ENCODE measurements at places on chromosomes 6 and 20.

DNA sequence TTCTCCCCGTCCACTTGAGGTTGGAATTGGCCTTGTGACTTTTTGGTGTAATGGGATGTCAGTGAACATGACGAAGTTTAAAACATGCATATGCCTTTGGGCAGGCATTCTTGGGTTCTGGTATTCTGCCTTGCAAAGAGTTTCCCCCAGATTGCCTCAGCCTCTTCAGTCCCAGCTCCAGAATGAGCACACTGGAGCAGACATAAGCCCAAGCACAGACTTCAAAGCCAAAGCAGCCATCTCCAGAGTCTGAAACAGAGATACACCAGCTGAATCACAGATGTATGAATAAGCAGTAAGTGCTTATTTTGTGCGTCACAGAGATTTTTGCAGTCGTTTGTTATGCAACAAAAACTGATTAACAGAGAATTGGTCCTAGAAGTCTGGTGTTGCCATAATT lies 546.0 kb downstream of the FRK start:
- no peak for DNase-seq

DNA sequence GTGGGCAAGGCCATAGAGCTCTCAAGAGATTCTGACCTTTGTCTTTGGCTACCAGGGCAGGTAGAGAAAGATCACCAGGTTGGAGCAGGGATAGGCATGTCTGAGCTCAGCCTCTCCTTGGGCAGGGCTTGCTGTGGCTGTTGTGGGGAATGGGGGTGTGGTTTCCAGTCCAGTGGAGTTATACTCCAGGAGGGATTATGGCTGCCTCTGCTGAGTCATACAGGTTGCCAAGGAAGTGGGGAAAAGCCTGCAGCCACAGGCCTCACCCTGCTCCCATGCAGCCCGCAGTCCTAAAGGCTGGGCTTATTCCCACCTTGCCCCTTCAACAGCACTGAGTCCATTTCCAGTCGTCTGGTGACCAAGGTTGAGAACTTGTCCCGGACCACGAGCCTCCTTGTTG lies 21.9 kb downstream of the MEP1A start:
- DNase-seq, result no peak

DNA sequence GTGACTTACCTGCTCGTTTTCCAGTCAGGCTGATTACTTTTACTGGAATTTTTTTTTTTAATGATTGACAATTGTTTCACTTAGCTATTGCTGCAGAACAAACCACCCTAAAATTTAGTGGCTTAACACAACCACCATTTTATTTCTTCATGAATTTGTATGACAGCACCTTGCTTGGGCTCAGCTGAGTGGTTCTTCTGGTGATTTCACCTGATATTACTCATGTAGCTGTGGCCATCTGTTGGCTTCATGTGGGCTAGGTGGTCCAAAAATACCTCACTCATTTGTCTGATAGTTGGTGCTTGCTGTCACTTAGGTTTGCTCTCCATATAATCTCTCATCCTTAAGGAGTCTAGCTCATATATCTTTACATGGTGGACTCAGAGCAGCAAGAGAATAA lies 5.3 kb downstream of the ISM1 start:
- no peak for DNase-seq

DNA sequence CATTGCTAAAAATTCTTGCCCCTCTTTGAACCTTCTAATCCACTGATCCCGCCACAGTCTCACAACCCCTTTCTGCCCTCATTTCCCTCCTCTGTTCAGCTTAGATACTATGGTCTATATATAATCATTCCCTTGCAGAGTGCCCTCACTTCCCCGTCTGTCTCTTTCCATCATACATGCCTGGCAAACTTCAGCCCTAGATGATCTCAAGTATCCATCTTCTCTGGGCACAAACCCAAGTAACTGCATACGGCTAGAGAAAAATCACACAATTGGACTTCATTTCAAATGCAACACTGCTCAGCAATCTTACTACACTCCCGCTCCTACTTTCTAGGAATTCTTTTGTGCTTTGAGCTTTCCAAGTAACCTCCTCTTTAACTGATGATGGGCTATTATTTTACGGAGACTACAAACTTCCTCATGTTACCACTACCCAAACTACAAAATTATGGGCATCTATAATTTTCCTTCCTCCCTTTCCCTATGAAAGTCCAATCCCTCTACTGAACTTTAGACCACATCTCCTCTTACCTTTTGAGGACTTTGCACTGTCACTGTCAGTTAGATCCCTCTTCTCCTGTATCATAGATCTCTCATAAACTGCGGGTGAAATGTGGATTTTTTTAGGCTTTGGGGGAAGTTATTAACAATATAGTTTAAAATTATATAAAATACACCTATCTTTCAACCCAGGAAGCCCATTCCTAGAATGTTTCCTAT lies 135.6 kb downstream of the BTBD9 start:
- DNase-seq, result no peak

DNA sequence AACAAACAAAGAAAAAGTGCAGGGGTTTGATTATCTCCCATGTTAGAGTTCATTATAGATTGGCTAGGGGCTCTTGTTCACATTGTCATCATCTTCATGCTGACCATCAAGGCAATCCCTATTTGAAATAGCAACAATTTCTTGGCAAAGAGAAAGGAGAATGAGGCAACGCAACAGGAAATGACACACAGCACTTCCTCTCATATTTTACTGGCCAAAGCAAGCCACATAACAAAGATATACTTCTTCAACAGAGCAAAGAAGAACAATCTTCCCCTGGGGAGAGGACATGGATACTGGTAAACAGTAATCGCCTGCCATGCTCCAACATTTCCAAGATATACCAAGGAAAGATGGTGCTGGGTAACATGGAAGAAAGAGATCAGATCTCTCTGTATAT lies 29.8 kb downstream of the EPM2A start:
- DNase-seq, result no peak

GRCh38 chr20:50120935-50121693 lies 8.2 kb upstream of the UBE2V1 start:
- DNase-seq, result peak; percentile 14

DNA sequence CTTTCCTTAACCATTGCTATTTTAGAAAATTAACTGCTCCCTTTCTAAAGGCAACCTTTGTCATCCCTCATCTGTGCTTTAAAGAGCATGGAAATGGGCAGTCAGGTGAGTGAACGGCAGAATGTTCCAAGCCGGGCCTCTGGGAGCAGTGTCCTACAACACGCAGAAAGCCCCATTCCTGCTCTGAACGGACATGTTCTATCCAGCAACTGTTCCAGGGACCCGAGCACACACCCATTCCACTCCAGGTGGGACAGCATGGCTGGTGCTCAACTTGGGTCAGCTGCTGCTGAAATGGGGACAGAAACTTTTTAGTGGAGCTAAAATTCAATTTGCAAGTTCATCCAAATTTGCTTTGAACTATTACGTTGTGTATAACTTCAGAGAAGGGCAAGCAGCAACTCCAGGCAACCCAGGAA lies 26.7 kb downstream of the DIDO1 start:
- DNase-seq, result no peak

DNA sequence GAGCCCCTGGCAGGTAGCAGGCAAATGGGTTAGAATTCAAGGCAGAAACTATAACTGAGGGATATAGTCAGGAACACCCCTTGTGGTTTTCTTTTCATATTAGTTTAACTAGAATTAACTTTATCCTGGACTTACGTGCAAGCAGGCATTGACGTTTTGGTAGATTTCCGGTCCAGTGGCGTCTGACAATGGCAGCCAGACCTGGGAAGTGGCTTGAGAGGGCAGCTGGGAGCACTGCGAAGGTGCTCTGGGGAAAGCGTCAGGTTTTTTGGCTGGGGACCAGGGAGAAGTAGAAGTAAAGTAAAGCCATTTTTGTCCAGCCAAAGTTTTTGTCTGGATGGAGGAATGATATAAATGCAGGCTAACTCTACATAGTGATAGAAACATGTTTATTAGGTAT lies 8.4 kb upstream of the ACSS1 start:
- DNase-seq, result no peak
